ENCODE measurements at places on chromosomes 1 and 21. TPM values are rescaled to one million over a fixed set of nuclear protein-coding genes. Genes with fewer than 3 reads are reported as not detected.
A peak's percentile ranks its signal among the peaks of the same experiment; 100 is the strongest.

DNA sequence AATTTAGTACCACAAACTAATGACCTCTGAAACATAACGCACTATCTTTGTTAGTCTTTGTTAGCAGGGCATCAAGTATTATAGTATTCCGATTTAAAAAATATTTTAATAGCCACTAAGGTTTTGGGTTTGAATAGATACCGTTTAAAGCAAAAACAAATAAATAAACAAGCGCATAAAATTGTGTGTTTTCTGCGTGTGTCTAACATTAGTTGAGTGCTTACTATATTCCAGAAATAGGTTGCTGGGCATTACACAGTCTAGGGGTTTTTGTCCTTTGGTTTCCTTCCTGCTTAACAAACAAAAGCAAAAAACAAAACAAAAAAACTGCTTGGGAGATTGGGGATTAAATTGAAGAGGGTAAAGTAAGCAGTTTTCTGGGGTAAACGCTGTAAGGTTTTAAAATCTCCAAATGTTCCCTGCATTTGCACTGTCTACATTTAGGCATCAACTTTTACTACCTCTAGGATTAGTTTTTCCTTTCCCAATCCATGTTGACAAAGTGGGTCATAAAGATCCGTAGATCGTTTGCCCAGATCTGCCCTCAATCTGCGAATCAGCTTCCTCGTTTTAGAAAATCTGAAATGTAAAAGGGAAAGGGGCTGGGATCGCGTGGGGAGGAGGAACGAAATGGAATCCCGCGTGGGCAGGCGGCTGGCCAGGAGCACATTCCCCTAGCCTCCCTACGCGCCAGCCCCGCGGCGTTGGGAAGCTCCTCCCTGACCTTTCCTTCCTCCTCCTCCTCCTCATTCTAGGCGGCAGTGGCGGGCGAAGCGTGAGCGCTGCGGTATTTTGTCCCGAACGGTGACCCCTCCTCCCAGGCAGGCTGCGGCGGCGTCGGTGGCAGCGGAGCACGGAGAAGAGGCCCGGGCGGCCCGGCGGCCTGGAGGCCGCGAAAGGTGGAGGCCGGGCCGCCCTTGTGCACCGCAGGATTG, at the start of gene KCTD3:
Gene KCTD3 (plus strand): TSS at position 749 of the 935 bp plus-strand sequence. CDS start 382 bp downstream, outside the sequence.
- H3K27me3 ChIP-seq: peaks cover 4% of the 10 kb centered on the region
- H3K4me3 ChIP-seq: peak within 1 kb of the TSS; percentile 95
- peaks cover 35% of the 10 kb centered on the region for H3K4me1 ChIP-seq
- no peak for DNase-seq
- peak within 1 kb of the TSS; percentile 98 for H3K27ac ChIP-seq

Gene PRKAB2
- total RNA-seq: 14.0 TPM

- H3K27me3 ChIP-seq: no peaks in the 10 kb centered on the region
- H3K27ac ChIP-seq: peak overlapping the region; percentile 90
- no peak overlapping the region for H3K4me3 ChIP-seq
- DNase-seq: no peak
- peaks cover 10% of the 10 kb centered on the region for H3K36me3 ChIP-seq
These were observed 141.4 kb downstream of the SYT2 start for GRCh38 chr1:202568826-202569225.

Gene VN1R5
- not detected for total RNA-seq

- peaks cover 43% of the 10 kb centered on the region for H3K4me1 ChIP-seq
- H3K36me3 ChIP-seq: no peaks in the 10 kb centered on the region
- H3K27ac ChIP-seq: peak overlapping the region; percentile 44
- no peak overlapping the region for H3K4me3 ChIP-seq
- H3K27me3 ChIP-seq: no peaks in the 10 kb centered on the region
- no peak for DNase-seq
These were observed 3.9 kb upstream of the SYNC start for GRCh38 chr1:32706491-32706890.

Gene ZNF648
- total RNA-seq: not detected

GRCh38 chr1:163771637-163772036, 449.9 kb downstream of the NUF2 start:
- no peaks in the 10 kb centered on the region for H3K27me3 ChIP-seq
- H3K27ac ChIP-seq: no peak overlapping the region
- no peak overlapping the region for H3K4me3 ChIP-seq

GRCh38 chr1:39925721-39926342, 24.1 kb upstream of the MYCL start:
- no peak for DNase-seq
- no peak overlapping the region for H3K27ac ChIP-seq
- H3K27me3 ChIP-seq: peaks cover 29% of the 10 kb centered on the region
- H3K4me3 ChIP-seq: no peak overlapping the region
- H3K4me1 ChIP-seq: peaks cover 3% of the 10 kb centered on the region

Gene GCSAML
- not detected for total RNA-seq

GRCh38 chr1:215963621-215964020, 396.5 kb downstream of the KCTD3 start:
- H3K36me3 ChIP-seq: no peaks in the 10 kb centered on the region
- no peak overlapping the region for H3K27ac ChIP-seq
- no peaks in the 10 kb centered on the region for H3K4me1 ChIP-seq
- H3K27me3 ChIP-seq: peaks cover 10% of the 10 kb centered on the region

DNA sequence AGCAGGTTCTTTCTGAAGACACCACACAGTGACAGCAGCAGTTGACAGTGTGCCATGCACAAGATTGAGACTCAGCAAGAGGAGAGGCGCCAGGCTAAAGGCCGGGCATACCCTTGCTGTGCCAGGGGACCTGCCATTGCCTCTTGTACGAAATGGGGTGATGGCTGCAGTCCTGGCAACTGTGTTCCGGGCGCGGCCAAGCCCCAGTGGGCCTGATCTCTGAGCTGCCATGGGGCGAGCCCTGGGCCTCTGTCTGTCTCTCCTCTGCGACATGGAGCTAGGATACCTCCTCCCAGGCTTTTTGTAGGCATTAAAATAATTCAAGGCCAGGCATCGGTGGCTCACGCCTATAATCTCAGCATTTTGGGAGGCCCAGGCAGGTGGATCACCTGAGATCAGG, 9.6 kb upstream of the TRAPPC10 start:
- H3K36me3 ChIP-seq: no peaks in the 10 kb centered on the region
- H3K4me3 ChIP-seq: no peak overlapping the region

GRCh38 chr1:24437631-24438396, 22.2 kb downstream of the NIPAL3 start:
- peaks cover 11% of the 10 kb centered on the region for H3K36me3 ChIP-seq
- no peak for DNase-seq
- peaks cover 16% of the 10 kb centered on the region for H3K4me1 ChIP-seq
- no peak overlapping the region for H3K4me3 ChIP-seq

DNA sequence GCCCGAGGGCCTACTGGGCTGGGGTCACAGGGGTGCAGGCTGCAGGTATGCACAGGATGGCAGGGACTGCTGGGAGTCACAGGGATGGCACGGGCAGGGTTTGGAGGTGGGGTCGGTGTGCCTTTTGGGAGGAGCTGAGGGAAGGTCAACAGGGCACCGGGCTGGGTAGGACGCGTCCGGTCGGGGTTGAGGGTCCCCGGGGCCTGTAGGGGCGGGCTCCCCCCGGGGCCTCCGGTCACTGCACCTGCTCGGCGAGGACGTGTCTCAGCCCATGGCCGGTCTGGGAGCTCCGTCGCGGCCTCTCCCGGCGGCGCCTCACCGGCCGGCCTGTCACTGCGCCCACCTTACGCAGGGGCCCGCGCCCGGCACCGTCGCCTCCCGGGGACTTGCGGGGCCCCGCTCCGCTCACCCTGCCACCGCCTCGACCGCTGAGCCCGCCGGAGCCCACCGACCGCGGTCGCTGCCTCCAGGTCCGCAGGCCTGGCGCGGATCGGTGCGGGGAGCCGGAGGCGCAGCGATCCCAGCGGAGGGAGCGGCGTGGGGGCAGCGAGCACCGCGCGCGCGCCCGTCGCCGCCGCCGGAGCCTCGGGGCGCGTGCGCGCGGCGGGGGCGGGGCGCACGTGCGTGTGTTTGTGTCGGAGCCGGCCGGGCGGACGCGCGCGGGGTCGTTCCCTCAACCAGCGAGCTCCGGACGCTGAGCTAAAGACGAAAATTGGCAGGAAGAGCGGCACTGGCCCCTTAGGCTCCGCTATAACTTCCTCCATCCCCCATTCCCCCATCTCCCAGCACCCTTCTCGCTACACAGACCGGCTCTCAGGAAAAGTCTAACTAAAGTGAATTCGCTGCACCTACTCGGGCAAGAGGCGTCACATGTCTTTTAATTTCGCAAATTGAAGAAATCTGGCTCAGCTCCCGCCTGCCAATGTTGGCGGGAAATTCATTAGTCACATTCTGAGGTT, at the start of gene AMIGO1:
Gene AMIGO1 (minus strand): TSS at position 552 of the 959 bp plus-strand sequence. CDS start 815 bp downstream, outside the sequence.
- no peak for DNase-seq
- H3K36me3 ChIP-seq: peaks cover 2% of the 10 kb centered on the region
- peaks cover 14% of the 10 kb centered on the region for H3K4me1 ChIP-seq

DNA sequence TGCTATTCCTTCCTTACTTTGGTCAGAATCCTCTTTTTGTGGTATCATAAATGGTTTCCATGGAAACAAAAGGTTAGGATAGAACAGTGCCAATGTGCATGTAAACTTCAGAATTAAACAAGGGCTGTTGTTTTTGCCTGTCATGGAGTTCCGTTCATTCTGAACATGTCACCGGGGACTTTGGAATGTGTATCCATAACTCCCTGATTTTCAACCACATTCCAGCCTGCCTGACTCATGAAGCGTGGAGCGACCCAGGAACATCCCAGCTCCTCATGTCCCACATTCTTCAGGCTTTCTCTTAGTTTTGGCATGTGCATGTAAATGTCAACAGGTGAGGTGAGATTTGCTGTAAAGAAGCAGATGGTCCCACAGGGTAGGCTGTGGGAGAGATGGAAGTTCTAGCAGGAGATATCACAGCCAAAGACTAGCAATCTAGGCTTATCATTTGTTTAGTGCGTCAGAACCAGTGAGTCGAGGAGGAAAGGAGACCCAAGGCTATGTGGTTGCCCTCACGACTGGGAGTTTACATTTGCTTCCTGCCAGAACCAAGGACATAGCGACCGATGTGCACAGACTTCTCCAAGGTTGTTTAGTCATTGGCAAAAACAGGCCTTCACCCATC, 23.0 kb upstream of the DNAJC11 start:
- no peaks in the 10 kb centered on the region for H3K27me3 ChIP-seq
- H3K36me3 ChIP-seq: no peaks in the 10 kb centered on the region
- H3K4me3 ChIP-seq: no peak overlapping the region
- peak overlapping the region; percentile 83 for H3K27ac ChIP-seq
- peaks cover 21% of the 10 kb centered on the region for H3K4me1 ChIP-seq

- H3K36me3 ChIP-seq: no peaks in the 10 kb centered on the region
- DNase-seq: no peak
- no peak overlapping the region for H3K27ac ChIP-seq
- H3K27me3 ChIP-seq: peaks cover 2% of the 10 kb centered on the region
- no peaks in the 10 kb centered on the region for H3K4me1 ChIP-seq
These were observed 21.6 kb downstream of the METTL13 start for GRCh38 chr1:171803045-171803444.

DNA sequence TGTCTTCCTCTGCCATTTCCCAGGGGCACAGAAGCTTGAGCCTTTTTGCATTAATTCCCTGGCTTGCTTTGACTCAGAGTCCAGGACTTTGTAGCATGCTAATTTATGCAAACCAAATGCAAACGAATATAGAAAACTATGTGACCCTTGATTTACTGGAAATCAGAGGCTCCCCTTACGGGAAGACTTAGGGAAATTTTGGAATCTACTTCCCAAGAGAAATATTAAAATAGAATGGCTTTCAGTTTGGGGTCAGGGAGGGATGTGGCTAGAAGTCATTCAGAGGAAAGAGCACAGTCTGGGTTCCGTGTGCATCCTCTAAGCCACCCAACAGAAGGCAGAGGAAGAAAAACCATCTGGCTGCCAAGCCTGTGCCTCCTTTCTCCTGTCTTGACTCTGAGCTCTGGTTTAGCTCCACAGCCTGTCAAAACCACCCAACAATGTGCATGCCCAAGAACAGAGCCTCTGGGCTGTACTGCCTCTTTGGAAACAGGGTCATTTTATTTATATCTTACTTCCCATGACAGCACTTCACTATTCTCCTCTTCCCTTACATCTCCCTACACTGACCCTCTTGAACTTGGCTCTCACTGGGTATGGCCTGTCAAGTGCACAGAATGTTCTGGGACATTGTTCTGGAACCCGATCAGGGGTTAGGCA, 30.1 kb downstream of the ATF3 start:
- no peak overlapping the region for H3K4me3 ChIP-seq
- peaks cover 35% of the 10 kb centered on the region for H3K27me3 ChIP-seq
- H3K27ac ChIP-seq: peak overlapping the region; percentile 67
- no peak for DNase-seq

DNA sequence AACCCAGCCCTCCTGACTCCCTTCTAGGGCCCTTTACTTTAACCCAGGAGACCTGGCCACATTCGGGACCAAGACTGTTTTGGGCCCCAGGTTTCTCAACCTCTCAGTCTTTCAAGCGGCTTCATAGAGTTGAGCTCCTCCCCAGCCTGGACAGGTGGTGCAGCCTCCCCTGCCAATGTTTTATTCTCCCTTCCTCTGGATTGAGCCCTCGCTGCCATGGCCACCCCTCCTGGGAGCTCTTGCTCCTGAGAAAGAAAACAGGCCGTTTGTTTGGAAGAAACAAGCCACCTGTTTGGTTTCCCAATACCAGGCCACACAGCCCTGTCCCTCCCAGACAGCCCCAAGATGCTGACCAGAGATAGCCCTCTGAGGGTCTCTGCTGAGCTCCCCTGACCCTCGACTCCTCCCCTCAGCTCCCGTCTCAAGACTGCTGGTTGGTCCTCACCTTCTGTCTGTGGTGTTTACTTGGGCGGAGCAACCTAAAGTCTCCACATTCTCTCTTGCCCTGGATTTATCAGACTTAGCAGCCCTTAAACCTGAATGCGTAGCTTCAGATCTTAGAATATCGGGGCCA, 3.3 kb downstream of the TMEM51 start:
- H3K36me3 ChIP-seq: no peaks in the 10 kb centered on the region
- peaks cover 2% of the 10 kb centered on the region for H3K27me3 ChIP-seq
- no peak overlapping the region for H3K27ac ChIP-seq
- DNase-seq: no peak

GRCh38 chr1:1340791-1341548, 8.2 kb downstream of the DVL1 start:
- peaks cover 8% of the 10 kb centered on the region for H3K4me1 ChIP-seq
- no peak overlapping the region for H3K27ac ChIP-seq
- peaks cover 8% of the 10 kb centered on the region for H3K36me3 ChIP-seq
- H3K27me3 ChIP-seq: no peaks in the 10 kb centered on the region
- no peak overlapping the region for H3K4me3 ChIP-seq

DNA sequence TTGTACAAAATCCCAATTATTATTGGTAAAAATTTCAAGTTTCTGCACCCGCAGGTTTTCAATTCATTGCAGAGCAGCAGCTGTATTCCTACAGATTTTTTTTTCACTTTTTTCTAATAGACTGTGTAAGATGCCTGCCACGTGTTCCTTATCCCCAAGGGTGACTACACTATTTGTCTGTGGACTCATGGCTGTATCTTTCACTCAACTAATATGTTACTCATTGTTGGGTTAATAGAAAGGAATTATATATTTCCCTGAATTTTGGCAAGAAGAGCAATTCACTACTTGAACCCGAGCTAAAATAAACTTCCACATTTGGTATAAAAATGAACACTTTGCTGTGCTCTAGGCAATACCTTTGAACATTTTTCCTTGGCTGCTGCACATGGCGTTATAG, 158.7 kb downstream of the NCAM2 start:
- no peaks in the 10 kb centered on the region for H3K36me3 ChIP-seq
- H3K27ac ChIP-seq: no peak overlapping the region
- DNase-seq: no peak
- no peak overlapping the region for H3K4me3 ChIP-seq

All from osteocyte (in vitro differentiated cells).